Skin of body (tissue), 3 donors: ENCODE measurements at places on chromosomes 4 and X. TPM values are rescaled to one million over a fixed set of nuclear protein-coding genes. Genes with fewer than 3 reads are reported as not detected.

GRCh38 chr4:77188498-77189220 lies 31.7 kb downstream of the CCNG2 start:
- no peak for DNase-seq

DNA sequence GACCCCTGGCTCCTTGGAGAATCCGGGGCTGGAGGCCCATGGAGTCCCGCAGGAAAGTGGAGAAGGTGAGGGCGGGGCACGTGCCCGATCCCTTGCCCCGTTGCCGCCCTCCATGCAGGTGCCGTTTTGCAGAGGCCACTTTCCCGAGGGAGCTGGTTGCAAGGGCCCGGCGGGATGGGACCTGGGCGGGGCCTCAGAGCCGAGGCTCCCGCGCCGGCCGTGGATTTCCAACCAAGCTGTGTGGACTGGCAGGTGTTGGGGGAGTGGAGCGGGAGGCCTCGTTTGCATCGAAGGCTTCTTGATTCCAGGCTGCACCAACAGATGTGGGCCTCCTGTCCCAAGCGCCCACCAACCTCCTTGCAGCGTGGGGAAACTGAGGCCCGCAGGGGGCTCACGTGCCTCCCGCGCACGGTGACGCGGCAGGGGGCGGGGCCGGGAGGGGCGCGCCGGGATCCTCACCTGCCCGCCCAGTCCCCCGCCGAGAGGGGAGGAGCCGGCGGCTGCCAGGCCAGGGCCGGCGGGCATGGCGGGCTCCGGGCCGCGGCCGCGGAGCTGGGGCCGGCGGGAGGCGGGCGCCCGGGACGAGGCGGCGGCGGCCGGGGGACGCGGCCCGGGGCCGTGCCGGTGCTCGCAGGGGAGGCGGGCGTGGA lies 24.9 kb downstream of the SH3BP2 start:
- no peak for DNase-seq

DNA sequence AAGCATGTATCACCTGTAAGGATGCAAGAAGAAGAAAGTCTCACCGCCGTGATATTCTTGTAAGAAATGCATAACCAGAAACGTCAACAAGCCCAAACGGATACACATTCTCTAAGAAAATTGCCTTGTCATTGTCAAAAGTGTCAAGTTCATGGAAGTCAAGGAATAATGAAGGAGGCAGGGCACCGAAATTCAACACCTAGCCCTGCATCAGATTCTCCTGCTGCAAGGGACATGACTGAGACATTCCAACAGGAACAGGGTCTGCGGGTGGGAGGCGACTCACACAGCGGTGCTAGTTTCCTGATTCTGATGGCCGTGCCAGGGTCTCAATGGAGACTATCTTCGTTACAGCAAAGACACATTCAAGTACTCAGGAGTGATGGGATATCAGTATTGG lies 26.7 kb downstream of the IRF2 start:
- DNase-seq = no peak

DNA sequence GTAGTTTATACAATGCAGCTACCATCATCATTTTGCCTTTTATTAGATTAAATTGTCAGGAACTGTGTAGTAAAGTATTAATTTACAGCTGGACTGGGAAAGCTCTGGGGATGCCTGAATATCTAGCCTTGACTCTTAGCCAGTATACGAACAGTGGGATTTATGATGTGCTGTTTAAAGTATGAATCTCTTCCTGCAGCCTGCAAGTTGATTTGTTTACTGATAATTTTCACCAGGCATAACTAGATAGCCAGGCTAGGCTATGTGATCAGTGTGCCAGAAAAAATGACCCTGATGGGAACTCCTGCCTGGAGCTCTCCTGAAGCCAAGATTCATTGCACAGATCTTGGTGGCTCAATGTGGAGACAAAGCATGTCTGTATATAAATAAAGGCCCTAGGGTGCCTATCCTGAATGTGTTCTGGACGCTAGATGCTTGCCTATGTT lies 119.2 kb downstream of the SCLT1 start:
- peak; percentile 81 for DNase-seq

- DNase-seq = no peak
Observed at GRCh38 chrX:147675819-147676218, 235.9 kb upstream of the FMR1 start.

DNA sequence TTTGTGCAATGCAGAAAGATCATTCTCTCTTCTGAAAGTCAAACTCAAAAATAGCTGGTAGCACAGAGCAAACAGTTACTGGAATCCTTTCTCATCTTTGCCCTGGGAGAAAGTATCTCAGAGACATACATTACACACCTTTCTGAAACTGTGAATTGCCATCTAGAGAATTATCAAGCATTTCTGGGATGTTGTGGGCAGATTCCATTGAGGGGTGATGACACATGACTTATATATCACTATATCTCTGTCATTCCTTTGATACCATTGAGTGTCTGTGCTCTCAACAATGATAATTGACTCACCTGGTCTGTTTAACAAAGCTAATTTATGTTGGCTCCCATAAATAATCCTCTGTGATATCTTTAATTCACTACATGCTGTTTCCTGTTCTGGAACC lies 13.0 kb downstream of the SLIT2 start:
- DNase-seq = no peak

DNA sequence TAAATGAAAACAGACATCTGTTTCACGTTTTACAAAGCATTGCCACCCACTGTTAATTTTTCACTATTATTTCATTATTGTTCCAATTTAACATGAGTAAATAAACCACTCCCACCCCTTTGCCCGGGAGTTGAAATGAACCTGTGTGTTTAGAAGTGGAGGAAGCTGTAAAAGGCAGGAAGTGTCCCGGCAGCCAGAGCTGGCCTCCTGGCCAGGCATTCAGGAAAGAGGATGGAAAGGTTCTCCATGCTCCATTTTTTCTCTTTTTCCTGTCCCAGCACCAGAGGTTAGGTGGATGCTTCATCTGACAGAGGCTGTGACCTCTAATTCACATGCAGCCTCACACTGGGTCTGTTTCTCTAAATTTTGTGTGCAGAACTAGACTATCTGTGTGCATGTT lies 55.5 kb upstream of the LNX1 start:
- no peak for DNase-seq

GRCh38 chrX:150239946-150240642 lies 123.0 kb upstream of the MAMLD1 start:
- no peak for DNase-seq

DNA sequence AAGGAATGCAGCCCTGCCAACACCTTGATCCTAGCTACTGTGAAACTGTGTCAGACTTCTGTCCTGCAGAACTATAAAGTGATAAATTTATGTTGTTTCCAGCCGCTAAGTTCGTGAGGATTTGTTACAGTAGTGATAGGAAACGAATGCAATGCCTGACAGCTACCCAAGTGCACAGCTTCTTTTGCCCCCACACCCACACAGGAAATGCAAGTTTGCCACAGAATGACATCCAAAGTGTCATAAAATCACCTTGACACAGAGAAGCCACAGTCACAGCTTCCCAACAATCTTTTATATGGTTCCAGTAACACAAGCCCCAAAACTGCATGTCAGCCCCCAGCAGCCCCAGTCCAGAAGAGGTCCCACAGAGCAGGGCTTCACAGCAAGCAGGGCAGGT lies 216.9 kb upstream of the S100G start:
- DNase-seq = no peak

The HPSE gene
- total RNA-seq = 3.9 TPM

The HTN1 gene
- total RNA-seq = not detected
